SW 1271 (cell line): ENCODE measurements at places on chromosomes 13 and 19.
A peak's percentile ranks its signal among the peaks of the same experiment; 100 is the strongest.

- peak; percentile 20 for DNase-seq
These were observed at the start of gene PTPRS for GRCh38 chr19:5340637-5341447. PTPRS (minus strand) TSS chr19:5340812; CDS start chr19:5286140, 54,672 bp downstream.

GRCh38 chr13:110684388-110685056 is 21.4 kb downstream of the CARS2 start:
- no peak for DNase-seq

GRCh38 chr19:16851031-16851712 is 22.0 kb downstream of the SIN3B start:
- DNase-seq = no peak

DNA sequence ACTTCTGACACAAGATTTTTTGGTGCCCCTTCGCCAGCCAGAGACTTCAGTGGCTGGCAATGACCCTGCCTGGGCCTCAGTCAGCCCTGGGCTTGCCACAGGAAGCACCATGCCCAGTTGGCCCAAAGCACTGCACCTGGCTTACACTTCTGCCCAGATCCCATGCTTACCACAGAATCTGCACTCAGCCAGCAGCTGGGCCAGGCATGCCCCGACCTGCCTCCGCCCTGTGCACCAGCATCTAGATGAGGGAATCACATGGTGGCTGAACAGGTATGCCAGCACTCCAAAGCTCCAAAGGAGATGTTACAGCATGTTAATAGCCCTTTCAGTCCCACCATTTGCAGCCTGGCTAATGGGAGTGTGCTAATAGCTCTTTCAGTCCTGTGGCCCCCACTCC is 690.9 kb downstream of the SLITRK6 start:
- DNase-seq = no peak

GRCh38 chr19:51607077-51607476 is 23.1 kb downstream of the SIGLEC5 start:
- DNase-seq = no peak

DNA sequence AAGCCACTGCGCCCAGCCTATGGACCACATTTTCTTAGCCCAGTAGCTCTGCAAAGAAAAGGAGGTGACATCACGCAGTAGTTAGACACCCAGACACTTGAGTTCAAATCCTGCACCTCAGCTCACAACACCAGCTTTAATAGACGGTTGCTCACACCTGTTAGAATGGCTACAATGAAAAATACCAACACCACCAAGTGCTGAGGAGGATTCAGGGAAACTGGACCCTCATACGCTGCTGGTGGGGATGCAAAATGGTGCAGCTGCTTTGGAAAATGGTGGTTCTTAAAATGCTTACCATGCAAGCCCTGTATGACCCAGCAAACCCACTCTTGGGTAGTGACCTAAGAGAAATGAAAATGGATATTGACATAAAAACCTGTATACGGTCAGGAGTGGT is 11.7 kb upstream of the DOCK6 start:
- no peak for DNase-seq

- DNase-seq = no peak
These were observed 253.9 kb upstream of the SGCG start for GRCh38 chr13:22926748-22927400.

DNA sequence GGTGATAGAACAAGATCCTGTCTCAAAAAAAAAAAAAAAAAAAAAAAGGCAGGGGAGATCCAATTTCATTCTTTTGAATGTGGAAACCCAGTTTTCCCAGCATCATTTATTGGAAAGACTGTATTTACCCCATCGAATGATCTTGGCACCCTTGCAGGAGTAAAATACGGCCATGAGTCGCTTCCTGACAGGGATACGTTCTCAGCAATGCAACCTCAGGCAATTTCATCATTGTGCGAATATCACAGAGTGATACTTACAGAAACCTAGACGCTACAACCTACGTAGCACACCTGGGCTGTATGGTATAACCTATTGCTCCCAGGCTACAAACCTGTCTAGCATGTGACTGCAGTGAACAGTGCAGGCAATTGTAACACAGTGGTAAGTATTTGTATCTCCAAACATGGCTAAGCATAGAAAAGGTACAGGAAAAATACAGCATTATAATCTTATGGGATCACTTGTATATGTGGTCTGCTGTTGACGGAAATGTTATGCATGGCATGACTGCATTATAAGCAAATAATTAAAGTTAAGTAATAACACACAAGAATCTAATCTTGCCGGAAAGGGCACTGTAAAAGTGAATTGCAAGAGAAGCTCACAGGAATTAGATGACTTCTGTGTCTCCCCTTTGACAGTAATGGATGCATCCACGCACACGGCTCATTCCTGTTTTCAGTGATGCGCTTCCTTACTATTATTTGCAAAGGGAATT is 24.1 kb downstream of the RFX2 start:
- no peak for DNase-seq

GRCh38 chr13:29573190-29573589 is 22.3 kb downstream of the SLC7A1 start:
- no peak for DNase-seq

DNA sequence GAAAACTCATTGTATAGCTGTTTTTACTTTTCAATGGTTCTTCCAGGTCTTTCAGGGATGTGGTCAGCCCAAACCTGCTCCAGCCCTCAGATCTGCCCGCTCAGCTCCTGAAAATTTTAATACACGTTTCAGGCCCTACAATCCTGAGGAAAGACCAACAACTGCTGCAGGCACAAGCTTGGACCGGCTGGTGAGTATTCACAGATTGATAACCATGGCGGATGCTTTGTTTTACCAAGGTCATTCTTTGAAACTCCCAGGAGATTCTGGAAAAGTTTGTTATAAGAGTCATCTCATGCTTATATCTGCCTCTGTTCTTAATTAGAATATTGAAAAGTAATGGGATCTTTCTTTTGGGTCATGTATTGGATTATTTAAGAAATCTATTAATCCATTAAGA is 173.5 kb downstream of the DCT start:
- DNase-seq = no peak

DNA sequence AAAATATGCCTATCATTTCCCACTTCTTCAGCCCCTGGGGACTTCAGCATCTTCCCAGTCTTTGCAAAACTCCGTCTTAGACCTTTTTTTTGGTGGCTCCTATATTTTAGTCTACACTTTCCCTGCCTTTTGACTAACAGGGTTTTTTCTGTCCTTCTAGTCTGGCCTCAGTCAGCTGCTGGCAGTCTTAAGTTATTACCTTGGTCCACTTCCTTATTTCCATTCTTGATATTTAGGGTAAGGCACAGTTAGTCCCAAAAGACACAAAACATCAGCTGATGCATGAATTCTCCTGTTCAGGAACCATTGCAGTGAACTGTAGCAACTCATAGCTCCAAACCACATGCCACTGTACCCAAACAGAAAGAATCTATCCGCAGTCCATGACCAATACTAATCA is 234.6 kb upstream of the RFC3 start:
- no peak for DNase-seq

DNA sequence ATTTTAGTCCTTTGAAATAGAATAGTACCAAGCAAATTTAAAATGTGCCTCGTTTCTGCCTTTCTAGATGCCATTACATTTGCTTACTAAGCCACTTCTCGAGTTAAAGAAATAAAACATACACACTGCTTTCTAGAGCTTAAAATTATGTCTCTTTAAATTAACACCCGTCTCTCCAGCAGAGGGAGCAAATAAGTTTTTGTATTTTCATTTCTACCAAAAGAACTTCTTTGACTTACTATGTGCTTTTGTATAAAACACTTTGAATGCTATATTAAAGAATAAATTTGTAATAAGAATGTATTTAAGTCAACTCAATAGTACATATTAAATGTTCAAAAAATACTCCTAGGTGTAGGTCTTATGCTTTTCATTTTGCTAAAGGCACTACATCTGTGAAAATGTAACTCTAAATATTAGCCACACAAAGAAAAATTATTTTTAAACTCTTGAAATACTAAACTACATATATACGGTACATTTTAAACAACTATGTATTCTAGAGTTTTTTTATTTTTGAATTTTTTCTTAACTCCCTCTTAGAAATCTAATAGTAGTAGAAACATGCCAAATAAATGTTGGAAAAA is 269.3 kb upstream of the MIR17HG start:
- DNase-seq = no peak

DNA sequence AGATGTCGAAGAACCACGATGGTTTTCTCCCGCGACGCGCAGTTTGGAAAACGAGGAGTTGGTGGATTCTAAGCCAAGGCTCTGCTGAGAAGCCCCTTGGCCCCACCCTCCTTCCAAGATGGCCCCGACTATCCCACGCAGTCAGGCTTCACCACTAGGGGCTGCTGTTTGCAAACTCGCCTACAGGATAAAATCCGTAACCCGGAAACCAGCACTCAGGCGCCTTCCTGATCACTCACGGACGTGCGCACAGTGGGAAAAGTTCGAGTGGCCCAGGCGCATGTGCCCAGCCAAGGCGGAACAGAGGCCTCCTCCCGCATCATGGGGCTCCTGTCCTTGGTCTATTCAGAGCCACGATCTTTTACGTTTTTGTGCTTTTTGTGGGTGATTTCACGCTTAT is 19.2 kb upstream of the UQCR11 start:
- DNase-seq = no peak

GRCh38 chr13:52887165-52887564 is 38.7 kb upstream of the PCDH8 start:
- no peak for DNase-seq

GRCh38 chr13:75319254-75319653 is 162.7 kb downstream of the TBC1D4 start:
- DNase-seq = no peak
